Fibroblast of skin of back (primary cell): ENCODE measurements at places on chromosomes 4 and X.

DNA sequence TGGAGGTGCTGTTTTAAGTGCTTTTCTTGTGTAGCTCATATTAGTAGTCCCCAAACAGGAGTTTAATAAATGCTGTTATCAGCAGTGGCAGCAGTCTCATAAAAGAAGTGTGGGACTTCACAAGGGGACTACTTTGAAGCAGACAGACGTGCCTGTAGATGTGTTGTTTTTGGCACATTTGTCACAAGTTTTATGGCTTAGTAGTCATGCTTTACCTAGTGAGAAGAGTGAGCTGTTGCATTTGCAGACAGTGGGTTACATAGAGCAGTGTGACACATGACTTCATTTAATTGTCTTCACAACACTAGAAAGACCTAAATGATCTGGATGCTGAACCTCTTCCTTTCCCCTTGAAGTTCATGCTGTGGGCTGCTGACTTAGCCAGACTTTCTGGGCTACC is 149.5 kb upstream of the MBNL3 start:
- peak; percentile 36 for DNase-seq

- DNase-seq: no peak
Measured at GRCh38 chr4:174826660-174827059, 2.4 kb downstream of the GLRA3 start.

DNA sequence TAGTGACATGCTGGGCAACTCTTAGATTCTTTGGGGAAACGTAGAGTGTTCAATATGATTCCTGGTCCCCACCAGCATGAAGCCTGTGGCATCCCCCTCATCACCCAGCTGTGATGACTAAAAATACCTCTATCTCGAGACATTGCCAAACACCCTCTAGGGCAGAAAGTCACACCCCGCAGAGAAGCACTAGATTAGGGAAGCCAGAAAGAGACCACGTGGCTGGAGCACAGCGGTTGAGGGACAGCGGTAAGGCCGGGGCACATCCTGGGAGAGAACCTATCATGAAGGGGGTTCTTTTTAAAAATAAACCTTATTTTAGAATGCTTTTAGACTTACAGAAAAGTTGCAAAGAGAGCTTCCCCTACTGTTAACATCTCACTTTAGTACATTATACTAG is 11.0 kb downstream of the FAT1 start:
- DNase-seq: peak; percentile 30

GRCh38 chr4:150098214-150098613 is 20.0 kb downstream of the DCLK2 start:
- DNase-seq: peak; percentile 63

DNA sequence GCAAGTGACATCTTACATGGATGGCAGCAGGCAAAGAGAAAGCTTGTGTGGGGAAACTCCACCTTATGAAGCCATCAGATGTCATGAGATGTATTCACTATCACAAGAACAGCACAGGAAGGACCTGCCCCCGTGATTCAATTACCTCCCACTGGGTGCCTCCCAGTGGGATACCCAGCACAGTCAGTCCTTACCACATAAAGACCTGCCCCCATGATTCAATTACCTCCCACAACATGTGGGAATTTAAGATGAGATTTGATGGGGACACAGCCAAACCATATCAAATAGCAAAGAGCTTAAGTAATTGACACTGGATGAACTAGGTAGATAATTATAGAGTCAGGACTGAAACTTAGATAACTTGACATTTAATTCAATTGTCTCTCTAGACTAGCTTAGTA is 85.6 kb downstream of the SLIT2 start:
- peak; percentile 68 for DNase-seq

DNA sequence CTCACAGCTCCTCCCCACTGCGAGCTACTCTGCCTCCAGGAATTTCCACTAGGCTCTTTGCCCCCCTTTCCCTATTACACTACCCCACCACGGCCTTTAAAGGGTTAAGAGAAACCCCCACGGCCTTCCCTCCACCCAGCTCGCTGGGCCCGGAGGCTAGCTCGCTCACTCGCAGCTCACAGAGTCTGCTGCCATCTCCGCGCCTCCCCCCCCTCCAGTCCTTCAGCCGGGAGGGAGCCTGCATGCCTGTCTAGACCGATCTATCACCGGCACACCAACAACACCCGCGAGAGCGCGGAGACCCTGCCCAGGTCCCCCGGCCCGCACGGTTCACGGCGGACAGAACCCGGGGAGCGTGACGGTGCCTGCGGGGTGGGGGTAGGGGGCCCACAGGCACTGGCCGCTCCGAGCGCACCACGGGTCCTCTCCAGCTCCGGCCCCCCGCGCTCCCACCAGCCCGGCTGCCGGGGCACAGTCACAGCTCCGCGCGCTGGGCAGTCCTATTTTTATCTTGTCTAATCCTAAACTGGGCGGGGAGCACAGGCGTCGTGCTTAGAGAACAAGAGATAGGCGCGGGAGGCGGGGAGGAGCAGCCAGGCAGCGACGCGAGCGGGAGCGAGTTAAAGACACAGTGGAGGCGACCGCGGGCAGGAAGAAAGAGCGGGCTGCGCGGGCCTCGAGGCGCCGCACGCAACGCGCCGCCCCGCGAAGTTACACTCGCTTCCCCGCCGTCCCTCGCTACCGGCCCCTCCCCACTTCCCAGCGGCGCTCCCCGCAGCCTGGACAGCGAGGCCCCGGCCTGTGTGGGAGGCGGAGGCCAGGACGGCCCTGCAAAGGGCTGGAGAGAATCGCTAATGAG is 3.5 kb downstream of the BCOR start:
- DNase-seq: peak; percentile 77

- peak; percentile 42 for DNase-seq
Measured at GRCh38 chr4:6343939-6344408, 74.3 kb downstream of the WFS1 start.

DNA sequence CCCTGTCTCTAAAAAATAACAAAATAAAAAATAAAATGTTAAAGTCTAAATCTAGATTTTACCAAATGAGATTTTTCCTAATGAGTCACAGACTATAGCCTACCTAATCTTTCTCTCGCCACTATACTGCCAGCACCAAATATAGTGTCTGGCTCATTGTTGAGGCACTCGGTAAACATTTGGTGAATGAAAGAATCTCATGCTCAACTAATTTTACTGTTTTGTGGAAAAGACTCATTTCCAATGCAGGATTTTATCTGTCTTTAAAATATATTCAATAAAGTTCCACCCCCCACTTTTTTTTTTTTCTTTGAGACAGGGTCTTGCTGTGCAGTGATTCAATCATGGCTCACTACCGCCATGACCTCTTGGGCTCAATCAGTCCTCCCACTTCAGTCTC is 71.5 kb downstream of the PLS3 start:
- DNase-seq: peak; percentile 82

DNA sequence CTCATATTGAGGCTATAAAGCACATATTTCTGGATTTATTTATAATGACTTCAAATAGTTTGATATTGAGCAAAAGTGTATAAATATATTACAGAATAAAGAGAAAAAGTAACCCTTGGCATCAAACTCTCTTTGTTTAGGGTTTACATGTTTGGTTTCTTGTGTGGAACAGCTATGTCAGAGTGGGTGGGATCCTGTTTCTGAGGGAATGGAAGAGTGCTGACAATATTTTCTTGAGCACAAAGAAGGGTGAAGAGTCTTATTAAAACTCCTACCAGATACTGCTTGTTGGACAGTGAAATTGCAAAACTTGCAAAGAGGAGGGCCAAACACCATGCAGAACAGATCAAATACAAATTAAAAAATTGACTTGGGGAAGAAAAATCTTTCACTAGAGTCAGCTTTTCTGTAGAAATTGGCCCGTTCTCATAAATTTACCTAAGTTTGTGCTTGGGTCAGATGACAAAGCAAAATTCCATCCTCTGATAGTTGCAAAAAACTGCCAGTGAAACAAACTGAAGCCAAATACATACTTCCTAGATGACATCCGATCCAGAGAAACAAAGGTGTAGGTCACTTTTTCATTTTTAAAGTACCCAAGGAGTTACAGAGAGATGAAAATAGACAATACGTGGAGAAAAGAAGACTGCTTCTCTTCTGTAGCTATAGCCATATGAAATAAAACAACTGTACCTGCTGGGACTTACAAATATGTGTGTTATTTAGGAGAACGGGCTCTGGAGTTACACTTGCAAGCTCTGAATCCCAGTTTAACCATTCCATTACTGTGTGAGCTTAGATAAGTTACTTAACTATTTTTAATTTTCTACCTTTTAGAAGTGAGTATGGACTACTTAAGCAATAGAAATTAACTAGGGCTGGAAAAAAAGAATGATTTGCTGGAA is 133.3 kb downstream of the MAML3 start:
- DNase-seq: no peak

DNA sequence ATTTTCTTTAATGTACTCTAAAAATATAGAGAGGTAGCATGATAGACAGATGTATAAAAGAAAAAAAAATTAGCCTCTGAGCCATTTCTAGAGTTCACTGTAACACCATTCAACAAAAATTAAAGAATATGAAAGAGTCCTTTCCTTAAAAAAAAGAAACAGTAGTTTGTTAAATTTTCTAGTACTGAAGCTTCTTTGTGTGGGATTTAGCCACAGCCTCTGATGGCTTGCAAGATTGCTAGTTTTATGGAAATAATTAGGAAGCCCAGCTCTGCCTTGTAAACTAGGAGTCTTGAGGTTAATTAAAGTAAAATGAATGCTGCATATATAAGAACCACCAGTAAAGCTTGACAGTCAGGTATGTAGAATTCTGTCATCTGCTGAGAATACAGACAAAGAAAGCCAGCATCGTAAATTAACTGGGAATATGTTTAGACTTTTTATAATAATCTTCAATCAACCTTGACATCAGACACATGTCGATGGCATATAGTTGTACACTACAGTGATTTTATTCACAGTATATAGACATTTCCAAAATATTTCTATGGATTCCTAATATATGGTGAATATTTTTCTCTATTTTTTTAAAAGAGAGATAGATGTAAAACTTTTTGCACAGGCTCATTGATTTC is 44.8 kb upstream of the NEIL3 start:
- no peak for DNase-seq

- no peak for DNase-seq
Measured at GRCh38 chr4:113537628-113538027, 223.9 kb downstream of the CAMK2D start.

GRCh38 chr4:41542526-41543275 is 4.7 kb downstream of the LIMCH1 start:
- DNase-seq: no peak

DNA sequence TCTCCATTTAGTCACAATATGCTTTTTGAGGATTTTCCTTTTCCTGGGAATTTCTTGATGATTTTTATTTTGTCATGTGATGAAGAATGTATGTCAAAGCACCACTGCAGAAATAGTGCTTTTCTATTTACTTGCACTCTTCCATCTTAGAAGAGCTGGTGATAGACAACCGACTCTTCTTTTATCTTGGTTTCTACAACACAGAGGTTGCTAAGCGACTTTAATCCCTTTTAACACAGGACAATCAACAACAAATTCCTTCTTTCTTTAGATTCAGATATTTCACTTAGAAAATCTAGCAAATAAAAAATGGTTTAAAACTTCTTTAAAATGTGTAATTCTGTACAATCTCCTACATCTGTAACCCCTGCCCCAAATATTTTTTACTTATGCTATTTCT is 34.6 kb downstream of the TET2 start:
- no peak for DNase-seq

- DNase-seq: peak; percentile 41
Measured at GRCh38 chr4:52751487-52751911, 274 bp upstream of the ERVMER34-1 start.
